ENCODE measurements at places on chromosomes 6 and 20.
A peak's percentile ranks its signal among the peaks of the same experiment; 100 is the strongest.

GRCh38 chr20:38115205-38115604, 49.9 kb downstream of the TGM2 start:
- no peak for DNase-seq

DNA sequence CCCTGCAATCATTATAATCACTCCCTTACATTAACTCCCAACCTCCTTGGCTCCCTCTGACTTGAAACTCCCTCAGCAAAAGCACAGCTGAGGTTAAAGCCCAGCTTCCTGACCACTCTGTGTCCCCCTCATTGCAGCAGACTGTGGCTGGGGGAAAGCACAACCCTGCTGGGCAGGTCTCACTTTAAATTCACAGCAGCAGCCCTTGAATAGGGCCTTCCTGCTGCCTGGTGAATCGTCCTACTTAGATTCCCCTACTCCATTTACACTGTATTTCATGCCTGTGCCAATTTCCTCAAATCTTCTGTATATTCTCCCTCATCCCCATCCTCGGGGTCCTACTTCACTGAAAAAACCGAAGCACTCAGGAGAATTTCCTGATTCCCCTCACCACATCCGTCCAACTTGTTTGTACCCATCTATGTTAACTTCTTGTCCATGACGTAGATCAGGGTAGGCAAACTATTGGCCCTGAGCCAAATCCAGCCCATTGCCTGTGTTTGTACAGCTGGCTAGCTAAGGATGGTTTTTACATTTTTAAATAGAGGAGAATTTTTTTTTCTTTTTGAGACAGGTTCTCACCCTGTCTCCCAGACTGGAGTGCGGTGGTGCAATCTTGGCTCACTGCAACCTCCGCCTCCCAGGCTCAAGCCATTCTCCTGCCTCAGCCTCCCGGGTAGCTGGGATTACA, 31.5 kb upstream of the GCM1 start:
- peak; percentile 94 for DNase-seq

DNA sequence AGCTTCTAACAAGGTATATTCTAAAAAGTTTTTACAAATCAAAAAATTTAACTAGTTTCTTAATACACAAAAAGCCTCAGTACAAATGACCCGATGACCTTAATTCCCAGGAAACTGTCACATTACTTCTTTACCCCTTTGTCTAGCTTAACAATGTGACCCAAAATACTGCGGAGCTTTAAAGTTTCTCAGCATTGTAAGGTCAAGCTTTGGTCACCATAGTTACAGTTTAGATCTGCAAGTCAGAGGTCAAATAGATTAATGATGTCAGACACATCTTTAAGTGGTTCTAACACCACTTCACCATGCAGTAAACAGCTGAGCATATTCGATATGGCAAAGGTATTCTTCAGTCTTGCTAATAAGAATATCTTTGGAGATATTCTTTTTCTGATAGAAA, 36.8 kb upstream of the FLRT3 start:
- DNase-seq: no peak

DNA sequence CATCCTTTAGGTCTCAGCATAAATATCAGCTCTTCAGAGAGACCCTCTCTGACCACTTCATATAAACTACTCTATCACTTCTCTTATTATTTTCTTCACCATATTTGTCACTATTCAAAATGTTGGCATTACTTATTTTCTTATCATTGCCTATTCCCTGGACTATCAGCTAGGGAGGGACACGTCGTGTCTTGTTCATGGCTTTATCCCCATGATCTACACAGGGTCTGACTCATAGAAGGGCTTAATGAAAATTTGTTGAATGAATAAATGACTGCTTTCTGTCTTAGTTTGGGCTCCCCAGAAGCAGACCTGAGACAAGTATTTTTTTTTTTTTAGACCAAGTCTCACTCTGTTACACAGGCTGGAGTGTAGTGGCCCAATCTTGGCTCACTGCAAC, 3.0 kb upstream of the CDK5RAP1 start:
- no peak for DNase-seq

GRCh38 chr20:4812216-4812615, 90.5 kb downstream of the PRND start:
- no peak for DNase-seq

DNA sequence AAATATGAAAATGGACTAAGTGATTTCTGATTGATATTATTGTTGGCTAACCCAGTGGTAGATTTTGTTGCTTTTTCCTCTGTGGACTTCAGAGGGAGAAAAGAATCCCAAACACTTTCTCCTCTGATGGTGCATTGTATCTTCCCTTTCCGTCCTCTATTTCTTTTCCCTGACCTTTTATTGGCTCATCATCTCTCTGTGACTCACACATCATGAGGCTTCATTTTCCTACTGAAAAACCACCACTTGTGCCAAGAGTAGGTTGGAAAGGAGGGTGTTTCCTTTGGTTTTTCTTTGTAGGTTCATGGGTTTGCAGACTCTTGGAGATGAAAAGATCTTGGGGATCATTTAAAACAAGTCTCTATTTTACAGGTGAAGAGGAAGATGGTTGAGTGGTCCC, 311.7 kb upstream of the JAG1 start:
- peak; percentile 65 for DNase-seq

DNA sequence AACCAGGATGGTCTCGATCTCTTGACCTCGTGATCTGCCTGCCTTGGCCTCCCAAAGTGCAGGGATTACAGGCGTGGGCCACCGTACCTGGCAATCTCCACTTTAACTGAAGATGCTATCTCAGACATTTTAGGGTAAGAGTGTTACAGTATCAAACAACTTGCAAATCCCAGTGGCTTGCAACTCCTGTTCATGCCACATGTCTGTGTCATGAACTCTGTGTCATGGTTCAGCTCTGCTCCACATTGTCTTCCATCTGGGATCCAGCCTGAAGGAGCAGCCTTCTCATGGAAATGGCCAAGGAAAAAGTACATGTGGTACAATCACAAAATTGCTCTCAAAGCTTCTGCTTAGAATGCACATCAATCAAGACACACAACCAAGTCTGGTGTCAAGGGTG, 114.9 kb downstream of the MAP3K5 start:
- no peak for DNase-seq

DNA sequence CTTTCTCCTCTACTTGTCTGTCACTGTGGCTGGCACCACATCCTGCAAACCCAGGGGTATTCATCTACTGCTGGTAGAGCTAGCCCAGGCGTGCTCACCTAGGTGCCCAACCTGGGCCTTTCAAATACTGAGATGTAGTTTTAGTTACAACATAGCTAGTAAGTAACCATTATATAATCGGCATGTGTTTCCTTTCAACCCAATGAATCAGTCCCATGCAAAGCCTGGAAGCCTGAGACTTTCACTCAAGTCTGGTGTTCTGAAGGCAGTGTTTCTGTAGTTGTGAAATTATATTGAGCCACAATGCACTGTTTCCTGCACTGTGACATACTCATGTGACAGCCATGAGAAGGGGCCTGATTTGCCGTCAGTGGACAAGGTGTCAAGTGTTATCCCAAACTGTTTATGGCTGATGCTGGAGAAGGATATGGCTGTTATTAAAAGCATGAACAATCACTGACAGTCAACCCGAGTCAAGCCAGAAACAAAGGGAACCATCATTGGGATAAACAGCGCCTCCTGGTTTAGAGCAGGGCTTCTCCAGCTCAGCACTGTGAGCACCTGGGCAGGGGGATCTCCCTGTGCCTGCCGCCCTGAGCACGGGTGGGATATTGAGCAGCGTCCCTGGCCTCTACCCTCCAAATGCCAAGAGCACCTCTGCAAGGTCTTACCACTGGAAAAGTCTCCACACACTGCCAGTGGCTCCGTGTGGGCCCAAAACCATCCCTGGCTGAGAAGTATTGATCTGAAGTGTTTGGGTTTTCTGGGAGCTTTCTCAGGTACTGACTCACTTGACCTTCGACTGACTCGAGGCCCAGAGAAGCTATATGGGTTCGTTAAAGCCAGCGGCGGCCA, 1.6 kb downstream of the PSMA7 start:
- DNase-seq: no peak

- no peak for DNase-seq
Measured at GRCh38 chr6:123515715-123516114, 121.0 kb downstream of the TRDN start.

DNA sequence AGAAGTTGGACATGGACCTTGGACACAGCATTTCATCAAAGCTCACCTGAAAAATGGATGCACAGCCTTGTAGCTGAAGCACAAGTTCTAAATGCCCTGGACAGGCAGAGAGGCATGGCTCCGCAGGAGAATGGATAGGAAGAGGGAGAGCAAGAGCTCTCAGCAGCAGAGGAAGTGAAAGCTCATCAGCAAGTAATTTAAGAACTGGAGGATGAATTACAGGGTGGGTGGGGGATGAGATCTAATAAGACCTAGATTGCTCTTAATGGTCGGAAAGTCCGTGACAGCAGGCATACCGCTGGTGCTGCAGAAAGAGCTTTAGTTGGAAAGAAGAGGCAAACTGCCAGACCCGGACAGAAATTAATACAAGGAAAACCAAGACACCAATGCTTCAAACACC, 37.3 kb upstream of the SAYSD1 start:
- no peak for DNase-seq

DNA sequence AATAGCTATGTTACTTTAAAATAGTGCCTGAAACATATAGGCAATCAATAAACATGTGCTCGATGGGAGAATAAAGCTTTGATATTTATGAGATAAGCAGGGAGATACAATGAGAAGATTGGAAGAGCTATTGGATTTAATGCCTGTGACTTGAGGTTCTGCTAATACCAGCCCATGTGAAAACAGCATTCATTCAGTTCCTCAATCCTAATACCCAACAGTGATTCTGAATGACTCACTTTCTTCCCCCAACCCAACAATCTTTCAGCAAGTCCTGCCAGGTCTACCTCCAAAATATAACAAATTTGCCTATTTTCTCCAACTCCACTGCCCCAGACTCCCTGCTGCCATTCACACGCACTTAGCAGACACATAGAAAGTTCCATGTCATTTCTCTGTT, 26.6 kb upstream of the KLHL31 start:
- DNase-seq: no peak

DNA sequence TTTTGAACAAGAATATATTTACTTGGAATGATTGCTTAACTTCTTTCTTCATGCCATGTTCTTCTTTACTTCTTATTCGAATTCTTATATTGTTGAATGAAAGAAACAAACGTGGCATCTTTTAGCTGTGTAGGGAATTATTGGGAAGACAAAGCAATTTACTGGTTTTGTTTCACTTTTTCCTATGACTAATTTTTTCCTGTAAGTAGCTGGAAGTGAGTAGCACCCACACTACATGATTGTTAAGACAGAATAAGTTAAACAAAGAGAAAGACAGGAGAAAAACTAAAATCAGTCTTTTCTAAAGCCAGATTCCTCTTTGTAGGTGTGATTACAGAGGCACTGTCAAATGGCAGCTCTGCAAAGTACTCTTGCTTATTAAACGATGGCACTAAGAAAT, 593.4 kb downstream of the EYS start:
- no peak for DNase-seq

GRCh38 chr6:119986934-119987549, 637.5 kb upstream of the MAN1A1 start:
- DNase-seq: no peak

DNA sequence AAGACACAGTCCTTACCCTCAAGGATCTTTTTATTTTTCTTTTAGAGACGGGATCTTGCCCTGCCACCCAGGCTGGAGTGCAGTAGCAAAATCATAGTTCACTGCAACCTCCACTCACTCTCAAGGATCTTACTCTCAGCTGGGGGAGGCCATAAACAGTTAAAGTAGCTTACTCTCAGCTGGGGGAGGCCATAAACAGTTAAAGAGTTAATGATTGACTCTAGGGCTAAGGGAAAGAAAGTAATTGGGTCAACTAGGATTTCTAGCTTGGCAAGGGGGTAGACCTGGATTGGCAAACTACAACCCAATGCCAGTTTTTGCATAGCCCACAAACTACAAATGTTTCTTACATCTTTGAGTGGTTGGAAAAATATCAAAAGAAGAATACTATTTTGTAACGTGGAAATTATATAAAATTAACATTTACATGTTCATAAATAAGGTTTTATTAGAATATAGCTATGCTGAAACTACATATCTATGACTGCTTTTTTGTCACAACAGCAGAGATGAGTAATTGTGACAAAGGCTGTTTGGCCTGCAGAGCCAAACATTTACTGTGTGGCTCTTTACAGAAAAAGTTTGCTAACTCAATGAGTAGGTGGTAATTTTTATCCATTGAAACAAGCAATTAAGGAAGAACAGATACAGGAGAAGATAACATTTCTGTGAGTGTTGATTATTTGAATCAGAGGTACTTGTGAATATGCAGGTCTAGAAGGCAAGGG, 46.4 kb downstream of the PTPRA start:
- DNase-seq: no peak

- no peak for DNase-seq
Measured at GRCh38 chr20:3733119-3733995, 872 bp downstream of the HSPA12B start.

DNA sequence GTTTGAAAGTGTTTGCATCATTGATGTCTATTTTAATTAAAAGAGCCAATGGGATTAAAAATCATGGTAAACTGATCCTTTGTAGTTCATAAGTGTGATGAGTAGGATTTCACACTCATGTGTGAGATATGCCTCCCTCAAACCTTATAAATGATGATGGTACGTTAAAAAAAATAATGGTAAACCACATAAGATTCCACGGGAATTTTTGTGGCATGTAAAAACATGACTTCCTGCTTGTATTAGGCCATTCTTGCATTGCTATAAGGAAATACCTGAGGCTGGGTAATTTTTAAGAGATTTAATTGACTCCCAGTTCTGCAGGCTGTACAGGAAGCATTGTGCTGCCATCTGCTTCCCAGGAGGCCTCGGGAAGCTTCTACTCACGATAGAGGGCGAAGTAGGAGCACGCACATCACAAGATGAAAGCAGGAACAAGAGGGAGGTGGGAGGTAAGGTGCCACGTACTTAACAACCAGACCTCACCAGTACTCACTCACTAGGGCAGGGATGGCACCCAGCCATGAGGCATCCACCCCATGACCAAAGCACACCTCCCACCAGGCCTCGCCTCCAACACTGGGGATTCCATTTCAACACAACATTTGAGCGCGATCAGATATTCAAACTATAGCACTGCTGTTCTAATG, 187.6 kb upstream of the QKI start:
- DNase-seq: no peak

DNA sequence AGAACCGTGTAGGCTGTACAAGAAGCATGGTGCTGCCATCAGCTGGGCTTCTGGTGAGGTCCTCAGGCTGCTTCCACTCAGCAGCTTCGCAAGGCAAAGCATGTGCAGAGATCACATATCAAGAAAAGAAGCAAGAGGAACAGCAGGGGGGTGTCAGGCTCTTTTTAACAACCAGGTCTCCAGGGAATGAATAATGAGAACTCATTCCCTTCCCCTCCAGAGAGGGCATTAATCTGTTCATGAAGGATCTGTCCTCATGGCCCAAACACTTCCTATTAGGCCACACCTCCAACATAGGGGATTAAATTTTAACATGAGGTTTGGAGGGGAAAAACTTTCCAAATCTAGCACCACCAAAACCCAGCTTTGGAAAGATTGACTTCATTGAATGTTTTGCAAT, 20.0 kb downstream of the GINM1 start:
- DNase-seq: no peak

GRCh38 chr20:3706774-3707507, 5.5 kb downstream of the SIGLEC1 start:
- DNase-seq: no peak
